ENCODE measurements at places on chromosomes 11 and 22. TPM values are rescaled to one million over a fixed set of nuclear protein-coding genes. Genes with fewer than 3 reads are reported as not detected.

DNA sequence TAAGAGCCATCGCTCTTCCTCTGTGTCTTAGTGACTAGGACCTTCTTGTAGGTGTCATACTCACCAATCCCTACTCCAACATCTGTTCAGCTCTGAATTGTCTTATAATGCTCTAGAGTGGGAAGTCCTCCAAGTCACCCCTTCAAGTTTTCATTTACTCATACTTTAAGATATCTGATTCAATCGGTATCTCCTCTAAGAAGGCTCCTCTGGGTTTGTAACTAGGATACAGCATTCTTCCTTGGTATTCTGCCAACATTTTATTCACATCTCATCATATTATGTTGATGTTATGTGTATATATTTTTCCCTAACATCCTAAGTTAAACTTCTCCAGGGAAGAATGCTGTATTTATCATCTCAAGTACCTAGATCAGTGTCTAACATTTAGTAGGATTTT is 662.1 kb downstream of the NTM start:
- DNase-seq = no peak

DNA sequence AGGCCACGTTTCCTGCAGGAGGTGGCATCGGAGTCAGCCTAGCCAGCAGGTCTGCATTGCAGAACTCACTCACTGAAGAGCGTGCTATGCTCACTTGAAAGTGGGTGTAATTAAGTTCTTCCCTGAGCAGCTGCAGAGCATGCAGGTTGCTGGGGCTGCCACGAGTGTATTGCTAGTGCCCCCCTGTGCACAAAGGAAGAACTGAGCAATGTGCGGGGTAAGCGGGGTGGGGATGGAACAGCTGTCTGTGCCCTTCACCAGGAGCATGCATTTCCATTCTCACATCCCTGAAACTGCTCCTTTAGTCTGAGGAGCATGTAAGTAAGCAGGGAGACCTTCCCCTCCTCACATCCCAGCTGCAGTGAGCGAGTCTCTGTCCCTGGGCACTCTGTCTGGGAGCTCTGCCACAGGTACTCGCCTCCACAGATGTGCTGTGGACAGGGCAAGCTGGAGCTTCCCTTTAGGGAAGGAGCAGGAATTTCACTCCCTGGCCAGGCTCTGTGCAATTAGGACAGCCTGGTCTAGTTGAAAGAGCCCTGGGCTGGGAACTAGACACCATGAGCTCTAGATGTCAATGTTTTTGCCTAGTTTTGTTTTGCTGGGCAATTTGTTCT is 1031.8 kb downstream of the NTM start:
- DNase-seq = peak; percentile 6

DNA sequence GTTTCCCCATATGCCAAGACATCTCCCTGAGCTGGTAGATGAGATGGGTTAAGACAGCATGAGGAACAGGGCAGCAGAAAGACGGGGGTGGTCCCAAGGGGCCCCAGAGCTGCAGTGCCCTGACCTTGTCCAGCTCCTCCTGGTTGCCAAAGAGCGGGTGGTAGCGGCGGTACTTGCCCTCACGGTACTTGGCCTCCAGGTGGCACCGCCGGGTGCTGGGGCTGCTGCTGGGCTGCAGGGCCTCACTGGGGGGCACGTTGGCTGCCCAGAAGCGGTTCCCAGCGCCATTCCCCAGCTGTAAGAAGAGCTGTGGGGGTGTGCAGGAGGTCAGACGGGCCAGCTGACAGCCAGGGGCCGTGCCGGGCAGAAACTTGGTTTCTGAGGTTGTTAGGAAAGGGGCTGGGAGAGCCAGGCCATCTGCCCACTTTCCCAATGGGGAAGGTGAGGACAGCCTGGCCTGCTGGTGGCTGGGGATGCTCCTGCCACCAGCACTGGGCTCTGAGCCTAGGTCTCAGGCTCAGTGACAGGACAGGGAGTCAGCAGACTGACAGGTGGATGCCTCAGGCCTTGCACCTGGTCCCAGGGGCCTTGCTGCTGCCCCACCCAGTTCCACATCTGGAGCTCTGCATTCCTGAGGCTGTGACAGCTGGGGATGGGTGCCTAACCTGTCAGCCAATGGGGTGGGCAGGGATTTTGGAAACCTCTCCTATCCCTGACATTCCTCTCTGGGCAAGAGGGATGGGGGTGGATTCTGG is 30.0 kb upstream of the PDE2A start:
- DNase-seq = no peak

GRCh38 chr11:134488913-134489312 is 76.9 kb upstream of the B3GAT1 start:
- no peak for DNase-seq

DNA sequence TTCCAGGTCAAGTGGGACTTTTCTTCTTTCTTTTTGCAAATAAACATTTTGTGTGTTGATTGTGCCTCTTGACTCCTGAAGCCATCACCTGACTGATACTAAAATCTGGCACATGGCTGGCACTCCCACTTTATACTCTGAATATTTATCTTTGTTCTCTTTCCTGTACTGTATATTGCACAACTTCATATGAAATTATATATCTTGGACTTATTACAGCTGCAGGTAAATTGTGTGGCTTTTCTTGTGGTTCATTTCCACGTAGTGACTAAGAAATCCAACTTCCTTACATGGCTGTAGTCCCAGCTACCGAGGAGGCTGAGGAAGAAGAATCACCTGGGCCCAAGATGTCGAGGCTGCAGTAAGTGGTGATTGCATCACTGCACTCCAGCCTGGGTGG is 23.7 kb upstream of the OR5B12 start:
- no peak for DNase-seq

- no peak for DNase-seq
Observed at GRCh38 chr11:87007963-87008362, 29.8 kb upstream of the TMEM135 start.

GRCh38 chr11:65382804-65383368 is 440 bp upstream of the SLC25A45 start:
- peak; percentile 93 for DNase-seq

GRCh38 chr11:77705195-77705875 is 67.7 kb upstream of the CLNS1A start:
- no peak for DNase-seq

GRCh38 chr11:64799623-64800302 is 3.3 kb downstream of the MAP4K2 start:
- DNase-seq = no peak

RAB3IL1 gene
- 7.0 TPM for total RNA-seq

CLDN5 gene
- total RNA-seq = 18.6 TPM

MRGPRF gene
- 25.2 TPM for total RNA-seq

Data from left colon (tissue), 2 donors.